Renal pelvis (tissue), 12 donors: ENCODE measurements at places on chromosomes 2 and 18. TPM values are rescaled to one million over a fixed set of nuclear protein-coding genes. Genes with fewer than 3 reads are reported as not detected.
A peak's percentile ranks its signal among the peaks of the same experiment; 100 is the strongest.

DNA sequence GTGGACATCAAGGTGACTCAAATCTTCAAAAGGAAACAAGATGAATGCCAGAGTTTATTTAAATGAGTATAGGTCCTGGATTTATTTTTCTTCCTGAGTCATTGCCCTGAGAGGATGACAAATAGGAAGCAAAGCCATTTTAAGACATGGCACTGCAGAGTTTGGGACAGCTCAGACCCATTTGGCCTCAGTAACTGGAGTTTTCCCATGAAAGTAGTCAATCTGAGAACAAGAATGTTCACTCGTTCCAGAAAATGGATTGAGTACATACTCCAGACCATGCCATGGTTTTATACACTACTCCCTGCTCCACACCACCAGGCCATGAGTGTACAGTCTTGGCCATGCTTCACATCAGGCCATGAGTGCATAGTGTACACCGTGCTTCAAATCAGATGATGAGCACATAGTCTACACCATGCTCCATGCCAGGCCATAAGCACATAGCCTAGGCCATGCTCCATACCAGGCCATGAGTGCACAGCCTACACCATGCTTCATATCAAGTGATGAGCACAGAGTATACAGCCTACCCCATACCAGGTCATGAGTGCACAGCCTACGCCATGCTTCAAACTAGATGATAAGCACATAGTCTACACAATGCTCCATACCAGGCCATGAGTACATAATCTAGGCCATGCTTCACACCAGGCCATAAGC lies 202.4 kb downstream of the FBXO15 start:
- no peak for DNase-seq

DCC gene
- polyA plus RNA-seq: 4.0 TPM

DNA sequence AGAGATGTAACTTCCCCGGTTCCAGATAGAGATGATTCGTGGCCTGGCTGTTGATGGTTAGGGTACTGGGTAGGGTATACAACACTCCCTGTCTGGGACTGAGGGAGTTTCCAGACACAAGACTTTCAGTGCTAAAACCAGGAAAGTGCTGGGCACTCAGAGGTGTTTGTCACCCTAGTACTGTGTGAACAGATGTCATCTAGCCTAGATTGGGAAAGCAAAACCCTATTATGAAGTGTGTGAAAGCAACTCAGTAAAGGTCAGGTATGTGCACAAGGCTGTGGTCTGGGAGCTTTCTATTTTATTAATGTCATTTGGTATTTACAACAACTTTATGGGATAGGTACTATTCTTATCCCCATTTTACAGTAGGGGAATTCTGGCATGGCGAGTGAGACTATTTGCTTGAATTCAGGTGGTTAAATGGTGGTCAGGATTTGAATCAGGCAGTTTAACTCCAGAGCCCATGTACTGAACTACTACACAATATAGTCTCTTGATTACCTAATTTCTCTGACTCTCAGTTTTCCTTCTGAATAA lies 2.6 kb downstream of the BZW1 start:
- no peak for DNase-seq

DNA sequence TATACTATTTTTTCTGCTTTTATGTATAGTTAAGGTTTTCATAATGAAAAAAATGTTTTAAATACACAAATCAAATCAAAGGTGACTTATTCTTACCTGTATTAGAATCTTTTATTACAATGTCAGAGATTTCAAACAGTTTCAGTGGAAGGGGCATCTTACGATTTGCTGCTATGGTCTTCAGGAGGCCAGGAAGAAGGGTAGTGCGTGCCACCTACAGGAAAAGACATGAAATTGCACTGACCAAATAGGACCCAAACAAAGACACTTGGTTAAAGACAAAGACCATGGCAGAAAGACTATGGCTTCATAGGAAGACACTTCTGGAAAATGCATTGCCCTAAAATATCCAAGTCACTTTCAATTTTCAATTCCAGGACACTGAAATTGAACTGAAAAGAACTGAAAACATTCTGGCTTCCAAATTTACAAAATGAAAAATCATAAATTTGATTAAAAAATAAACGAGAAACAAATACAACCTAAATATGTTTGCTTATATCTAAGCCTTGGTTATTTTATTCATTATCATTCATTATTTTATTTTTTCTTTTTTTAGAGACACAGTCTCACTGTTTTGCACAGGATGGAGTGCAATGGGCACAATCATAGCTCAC lies 42.1 kb downstream of the FARSB start:
- DNase-seq: peak; percentile 47

DNA sequence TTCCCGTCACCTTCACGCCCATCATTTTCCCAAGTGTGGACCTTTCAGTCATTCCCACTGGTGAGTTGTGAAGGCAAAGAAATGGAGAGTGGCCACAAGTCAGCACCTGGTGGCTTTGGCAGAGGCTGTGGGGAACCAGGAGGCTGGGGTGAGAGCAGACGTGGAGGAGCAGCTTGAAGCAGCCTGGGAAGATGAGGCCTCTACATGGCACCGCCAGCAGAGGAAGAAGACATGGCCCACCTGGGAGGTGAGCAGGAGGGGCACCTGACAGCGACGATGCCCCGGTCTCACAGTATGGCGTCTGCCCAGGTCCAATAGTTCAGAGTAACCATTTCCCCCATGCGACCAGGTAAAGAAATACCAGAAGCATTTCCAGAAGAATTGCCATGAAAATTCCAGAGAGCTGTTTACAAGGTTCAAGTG lies 69.0 kb downstream of the TPO start:
- DNase-seq: no peak
